Bronchial epithelial cell (primary cell): ENCODE measurements at places on chromosomes 12 and 14.

DNA sequence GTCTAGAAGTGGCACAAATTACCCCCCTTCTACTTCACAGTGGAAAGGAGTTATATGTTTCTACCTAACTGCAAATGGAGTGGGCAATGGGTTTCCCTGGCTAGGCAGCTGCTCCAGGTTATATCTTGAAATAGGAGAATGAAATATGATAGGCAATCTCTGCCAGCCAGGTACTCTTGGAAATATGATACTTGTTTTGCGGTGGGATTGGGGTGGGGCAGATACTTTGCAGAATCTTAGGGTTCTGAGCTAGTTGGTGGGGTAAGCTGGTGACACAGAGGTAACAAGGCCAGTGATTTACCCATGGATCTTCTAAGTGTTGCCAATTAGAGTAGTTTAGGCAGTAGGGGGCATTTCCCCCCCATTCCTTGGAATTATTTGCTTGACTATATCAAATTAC, 140.1 kb downstream of the ATP23 start:
- DNase-seq, result peak; percentile 48

DNA sequence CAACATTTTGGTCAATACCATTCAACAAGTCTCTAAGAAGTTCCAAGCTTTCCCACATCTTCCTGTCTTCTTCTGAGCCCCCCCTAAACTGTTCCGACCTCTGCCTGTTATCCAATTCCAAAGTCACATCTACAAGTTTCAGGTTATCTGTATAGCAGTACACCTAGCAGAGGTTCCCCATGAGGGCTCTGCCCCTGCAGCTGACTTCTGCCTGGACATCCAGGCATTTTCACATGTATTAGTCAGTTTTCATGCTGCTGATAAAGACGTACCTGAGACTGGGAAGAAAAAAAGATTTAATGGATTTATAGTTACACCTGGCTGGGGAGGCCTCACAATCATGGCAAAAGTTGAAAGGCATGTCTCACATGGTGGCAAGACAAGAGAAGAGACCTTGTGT, 10.2 kb upstream of the PLA2G1B start:
- DNase-seq, result no peak

GRCh38 chr12:57628280-57629191, 4.5 kb downstream of the B4GALNT1 start:
- no peak for DNase-seq

DNA sequence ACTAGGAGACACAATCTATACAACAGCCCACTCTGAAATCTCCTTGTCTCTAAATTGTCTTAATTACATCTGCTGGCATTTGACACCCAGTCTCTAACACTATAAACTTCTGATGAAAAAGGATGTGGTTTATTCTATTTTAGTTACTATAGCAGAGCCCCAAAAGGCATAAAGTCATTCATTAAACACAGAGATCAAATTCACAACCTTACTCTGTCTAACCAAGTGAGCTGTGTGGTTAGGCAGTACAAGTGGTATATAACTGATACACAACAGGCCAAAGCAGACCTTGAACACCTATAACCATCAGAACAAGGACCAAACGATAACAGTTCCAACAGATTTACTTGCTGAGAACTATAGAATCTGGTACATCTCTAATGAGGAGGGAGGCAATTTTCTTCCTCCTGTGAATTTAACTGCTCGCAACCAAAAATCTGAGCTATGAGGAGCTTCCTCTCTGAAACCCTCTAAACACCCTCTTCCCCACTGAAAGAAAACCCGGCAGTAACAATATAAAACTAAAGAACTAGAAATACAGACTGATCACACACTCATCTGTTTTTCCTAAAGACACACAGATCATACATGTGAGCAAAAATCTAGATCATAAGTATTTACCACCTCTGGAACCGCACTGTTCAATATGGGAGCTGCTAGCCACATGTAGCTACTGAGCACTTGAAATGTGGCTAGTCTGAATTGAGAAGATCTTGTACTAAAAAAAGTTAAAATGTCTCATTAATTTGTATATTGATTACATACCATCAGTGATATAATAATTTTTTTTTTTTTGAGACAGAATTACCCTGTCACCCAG, 17.7 kb downstream of the SPPL3 start:
- no peak for DNase-seq

DNA sequence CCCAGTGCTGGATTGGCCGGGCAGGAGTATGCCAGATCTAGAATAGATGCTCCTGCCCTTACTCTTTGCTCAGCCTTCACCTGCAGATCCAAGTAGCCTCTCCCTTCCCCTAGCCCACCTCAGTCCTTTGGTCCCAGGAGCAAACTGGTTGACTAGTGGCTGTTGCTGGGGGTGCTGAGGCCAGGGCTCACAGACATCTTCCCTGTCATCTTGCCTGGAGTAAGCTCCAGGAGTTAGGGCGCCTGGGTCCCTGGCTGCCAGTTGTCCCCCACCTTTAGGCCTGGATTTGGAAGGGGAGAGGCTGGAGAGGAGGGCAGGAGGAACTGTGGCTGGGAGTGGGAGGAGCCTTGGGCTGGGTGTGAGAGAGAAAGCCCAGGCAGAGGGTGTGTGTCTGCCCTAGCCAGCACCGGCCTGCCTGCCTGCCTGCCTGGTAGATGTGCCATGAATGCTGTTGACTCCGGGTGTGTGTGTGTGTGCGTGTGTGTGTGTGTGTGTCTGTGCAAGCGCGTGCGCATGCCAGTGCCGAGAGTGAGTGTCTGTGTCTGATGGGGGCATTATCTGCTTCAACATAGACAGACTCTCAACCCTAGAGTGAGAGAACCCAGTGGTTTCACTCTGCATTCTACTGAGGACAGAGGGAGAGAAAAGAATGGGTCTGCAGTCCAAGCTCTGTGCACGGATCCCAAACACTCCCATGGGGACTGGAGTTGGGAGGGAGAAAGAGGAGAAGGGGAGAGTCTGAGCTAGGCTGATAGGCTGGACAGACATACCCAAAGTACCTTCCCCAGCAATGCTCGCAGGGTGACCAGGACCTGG, 845 bp upstream of the RARG start:
- peak; percentile 75 for DNase-seq

DNA sequence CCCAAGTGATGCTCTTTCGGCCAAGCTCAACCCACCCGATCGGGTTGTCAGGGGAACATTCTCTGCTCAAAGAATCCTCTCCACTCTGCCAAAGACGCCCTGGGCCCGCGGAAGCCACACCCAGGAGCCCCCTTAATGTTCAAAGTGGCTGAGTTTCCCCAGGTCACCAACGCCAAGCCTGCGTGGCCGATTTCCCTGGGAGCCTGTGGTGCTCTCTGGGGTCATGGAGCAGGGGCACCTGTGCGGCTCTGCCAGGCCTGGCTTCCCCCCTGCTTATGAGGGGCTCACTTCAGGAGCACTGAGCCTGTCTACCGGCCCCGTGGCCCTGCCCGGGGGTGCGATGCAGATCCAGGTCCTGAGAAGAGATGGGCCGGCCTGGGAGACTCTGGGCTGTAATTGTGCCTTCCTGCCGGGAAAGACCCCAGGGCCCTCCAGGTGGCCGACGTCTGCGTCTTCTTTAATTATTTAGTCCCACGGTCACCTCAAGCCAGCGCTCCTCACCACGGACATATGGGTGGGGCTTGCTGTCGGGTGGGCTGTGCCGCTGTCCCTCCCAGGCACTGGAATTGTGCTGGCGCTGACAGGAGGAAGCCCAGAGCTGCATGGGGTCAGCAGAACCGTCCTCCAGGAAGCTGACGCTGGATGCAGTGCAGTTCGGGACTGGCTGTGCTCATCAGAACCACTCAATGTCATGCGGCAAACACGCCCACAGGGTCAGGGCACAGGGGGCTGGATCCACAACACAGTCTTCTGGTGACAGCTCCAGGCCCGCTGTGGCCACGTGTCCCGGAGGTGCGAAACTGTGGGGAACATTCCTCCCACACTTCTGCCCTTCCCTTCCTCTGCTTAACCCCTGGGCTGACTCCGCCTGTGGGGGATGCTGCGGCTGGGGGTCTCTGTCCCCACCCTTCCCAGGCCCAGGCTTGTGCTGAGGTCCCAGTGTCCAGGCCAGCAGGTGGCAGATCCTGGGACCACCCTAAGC, 267.6 kb upstream of the SFSWAP start:
- DNase-seq, result no peak

DNA sequence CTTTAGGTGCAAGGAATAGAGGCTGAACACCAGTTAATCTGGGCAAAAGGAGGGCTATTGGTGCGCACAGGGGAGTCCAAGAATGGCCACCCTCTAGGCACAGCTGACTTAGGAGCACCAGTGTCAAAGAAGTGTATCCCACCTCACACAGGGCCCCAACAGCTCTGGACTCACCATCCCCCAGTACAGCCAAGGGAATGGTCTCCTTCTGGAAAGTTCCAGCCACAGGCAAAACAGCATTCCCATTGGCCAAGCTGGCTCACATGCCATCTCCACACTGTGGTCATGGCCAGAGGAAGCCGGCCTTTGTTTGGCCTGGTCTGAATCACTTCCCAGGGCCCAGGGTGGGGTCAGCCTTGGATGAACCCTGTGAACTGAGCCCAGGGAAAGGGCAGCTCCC, 120.1 kb downstream of the DICER1 start:
- DNase-seq, result no peak

GRCh38 chr12:39807043-39807442, 187.4 kb upstream of the ABCD2 start:
- peak; percentile 13 for DNase-seq

GRCh38 chr12:95593266-95593871, 42.1 kb upstream of the USP44 start:
- no peak for DNase-seq

GRCh38 chr12:93025145-93026103, 96.3 kb upstream of the EEA1 start:
- DNase-seq, result peak; percentile 74

GRCh38 chr12:7951671-7952070, 15.7 kb upstream of the SLC2A3 start:
- DNase-seq, result no peak

DNA sequence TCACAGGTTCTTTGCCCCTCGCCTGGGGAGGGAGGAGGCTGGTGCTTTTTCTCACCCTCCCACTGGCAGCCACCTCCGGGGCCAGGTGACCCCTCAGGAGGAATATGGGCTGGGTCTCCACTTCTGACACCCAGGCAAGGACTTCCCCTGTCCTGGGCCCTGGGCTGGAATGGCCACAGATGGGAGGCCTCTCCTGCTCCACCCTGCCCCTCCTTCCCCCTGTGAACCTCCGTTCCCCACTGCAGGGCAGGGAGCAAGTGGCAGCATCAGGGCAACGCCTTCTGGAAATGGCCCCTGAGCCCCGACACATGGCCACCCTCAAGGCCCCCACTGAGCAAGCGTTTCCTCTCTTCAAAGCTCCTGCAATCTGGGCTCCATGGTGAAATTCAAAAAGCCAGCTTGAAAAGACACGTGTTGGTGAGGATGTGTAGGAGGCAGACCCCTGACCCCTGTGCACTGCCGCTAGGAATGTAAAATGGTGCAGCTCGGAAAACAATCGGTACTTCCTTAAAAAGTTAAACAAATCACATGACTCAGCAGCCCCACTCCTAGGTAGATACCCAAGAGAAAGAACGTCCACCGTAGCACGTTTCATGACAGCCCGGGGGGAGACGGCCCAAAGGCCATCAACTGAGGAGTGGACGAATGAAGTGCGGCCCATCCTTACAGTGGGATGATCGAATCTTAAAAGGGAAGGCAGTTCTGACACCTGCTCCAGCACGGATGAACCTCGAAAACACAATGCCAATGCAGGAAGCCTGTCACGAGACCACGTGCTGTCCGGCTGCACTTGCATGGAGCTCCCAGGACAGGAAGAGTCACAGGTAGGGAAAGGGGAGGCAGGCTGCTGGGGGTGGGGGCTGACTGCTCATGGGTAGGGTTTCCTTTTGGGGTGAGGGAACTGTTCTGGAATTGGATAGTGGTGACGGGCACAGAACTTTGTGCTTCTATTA, 11.5 kb downstream of the XRCC3 start:
- no peak for DNase-seq

DNA sequence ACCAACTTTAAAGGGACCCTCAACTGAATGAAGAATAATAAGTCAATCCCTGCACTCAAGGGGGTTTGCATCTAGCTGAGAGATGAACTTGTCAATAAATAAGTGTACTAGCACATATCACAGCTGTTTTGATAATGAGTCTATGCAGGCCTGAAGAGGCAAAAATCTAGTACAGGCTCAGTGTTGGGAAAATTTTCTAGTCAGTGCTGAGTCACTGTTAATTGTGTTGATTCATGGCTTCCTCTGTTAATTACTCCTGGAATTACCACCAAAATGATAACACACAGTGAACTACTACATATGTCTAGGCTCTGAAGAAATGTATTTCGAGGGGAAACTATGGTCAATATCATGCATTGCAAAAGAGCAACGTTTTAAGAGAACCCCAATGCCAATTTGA, 18.9 kb downstream of the SNRPF start:
- DNase-seq, result peak; percentile 29

DNA sequence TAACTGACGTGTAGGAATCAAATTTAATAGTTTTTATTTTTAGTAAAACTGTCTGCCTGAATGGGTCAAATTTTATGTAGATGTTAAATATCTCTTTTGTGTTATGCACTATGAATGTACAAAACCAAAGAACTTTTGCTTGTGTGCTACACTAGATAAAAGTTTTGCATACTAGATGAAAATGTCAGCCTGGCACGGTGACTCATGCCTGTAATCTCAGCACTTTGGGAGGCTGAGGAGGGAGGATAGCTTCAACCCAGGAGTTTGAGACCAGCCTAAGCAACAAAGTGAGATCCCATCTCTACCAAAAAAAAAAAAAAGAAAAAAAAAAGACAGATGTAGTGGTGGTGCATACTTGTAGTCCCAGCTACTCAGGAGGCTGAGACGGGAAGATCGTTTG, 11.1 kb downstream of the AEBP2 start:
- DNase-seq, result no peak

DNA sequence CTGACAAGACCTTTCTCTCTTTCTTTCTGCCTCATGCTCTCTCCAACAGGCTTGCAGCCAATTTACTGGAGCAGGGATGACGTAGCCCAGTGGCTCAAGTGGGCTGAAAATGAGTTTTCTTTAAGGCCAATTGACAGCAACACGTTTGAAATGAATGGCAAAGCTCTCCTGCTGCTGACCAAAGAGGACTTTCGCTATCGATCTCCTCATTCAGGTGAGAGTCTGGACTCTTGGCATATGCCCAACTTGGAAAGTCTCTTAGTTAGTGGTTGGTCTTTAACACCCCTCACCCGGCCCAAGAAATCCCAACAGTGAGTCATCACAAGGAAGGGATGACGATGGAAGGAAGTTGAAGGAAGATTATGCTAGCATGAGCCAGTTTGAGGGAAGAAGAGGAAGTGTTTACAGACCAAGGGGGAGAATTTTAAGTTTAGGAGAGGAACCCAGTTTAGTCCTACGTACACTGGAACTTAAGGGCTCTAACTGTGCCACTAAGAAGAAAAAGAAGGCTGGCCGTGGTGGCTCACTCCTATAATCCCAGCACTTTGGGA, 189.7 kb downstream of the ETV6 start:
- peak; percentile 64 for DNase-seq

- no peak for DNase-seq
Measured at GRCh38 chr12:19963972-19964371, 404.4 kb upstream of the PDE3A start.
